ENCODE measurements at places on chromosomes 1 and 21.

DNA sequence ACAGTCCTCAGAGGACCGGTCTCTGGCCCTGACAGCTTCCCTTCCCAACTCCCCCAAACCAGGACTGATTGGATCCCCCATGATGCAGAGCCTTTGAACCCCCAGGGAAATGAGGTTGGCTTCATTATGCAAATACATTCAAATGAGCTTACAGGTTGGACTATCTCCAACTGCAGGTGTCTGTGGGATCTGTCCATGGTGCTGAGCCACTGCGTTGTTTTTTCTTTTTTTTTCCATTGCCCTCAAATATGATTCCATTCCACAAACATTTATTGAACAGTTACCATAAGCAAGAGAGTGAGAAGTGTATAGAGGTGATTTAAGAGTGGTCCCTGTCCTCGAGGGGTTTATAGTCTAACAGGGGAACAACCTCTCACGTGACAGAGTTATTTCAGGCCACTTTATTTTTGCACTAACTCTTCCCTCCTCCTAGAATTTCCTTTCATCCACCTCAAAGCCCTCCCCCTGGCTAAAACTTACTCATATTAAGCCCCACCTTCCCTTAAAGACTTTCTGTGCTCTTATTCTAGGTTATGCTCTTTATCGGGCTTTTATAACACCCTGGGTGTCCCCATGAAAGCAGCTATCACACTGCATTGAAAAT is 21.9 kb downstream of the DLGAP3 start:
- no peak for DNase-seq

DNA sequence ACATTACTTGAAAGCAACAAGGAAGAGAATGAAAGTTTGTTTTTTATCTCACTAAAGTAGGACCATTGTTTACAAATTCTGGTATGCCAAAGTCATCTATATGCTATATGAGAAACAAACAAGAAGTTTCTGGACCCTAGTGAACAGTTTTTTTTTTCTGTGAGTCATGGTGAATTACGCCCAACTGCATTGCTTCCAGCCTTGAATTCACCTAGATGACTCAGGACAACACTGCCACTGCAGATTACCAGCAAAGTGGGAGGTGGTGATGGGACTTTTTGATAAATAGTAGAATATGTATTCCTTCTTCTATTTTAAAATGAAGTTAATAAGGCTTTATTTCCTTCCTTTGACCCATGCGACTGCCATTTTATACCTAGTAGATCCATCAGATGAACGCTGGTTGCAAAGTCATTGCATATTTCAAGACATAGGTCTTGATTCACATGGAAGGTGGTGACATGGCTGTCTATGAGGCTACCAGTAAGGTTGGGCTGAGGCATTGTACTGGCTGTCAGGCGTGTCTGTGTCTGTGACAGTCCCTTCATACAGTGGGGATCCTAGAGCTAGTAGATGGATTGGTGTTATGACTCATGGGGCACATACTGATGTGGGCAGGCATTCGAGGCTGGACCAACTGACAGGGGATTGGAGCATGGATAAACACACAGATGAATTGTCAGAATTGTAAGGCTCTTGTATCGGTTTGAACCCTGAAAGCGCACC is 49.1 kb upstream of the APOBEC4 start:
- no peak for DNase-seq

DNA sequence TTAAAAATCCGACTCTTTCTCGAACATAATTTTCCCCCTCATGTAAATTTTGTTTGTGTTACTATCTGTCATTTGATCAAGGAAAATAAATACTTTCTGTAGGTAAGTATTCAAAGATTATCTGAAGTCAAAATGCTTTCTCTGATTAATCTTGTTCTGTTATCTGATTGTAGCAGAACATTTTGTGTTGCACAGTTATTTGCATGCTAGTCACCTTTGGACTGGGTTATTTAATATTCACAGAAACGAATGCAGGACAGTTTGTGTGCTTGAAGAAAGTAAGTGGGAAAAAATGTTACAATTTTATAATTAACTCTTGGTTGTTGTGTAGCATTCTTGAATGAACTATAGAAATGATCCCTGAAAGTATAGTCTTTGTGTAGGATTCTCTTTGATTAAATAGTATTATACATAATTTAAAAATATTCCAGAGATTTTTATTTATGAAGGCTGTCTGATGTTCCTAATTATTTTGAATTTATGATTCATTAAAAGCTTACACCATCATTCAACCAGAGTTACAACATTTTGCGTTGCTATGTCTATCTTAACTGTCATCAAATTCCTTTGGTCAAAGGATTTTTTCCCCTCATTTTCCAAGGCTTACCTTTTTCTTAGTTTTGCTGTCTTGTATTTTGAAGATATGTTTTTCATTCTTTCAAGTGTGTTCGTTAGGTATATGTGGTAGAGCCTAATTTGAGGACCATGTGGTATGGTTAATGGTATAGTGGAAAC is 176.6 kb downstream of the GIPC2 start:
- DNase-seq = no peak

DNA sequence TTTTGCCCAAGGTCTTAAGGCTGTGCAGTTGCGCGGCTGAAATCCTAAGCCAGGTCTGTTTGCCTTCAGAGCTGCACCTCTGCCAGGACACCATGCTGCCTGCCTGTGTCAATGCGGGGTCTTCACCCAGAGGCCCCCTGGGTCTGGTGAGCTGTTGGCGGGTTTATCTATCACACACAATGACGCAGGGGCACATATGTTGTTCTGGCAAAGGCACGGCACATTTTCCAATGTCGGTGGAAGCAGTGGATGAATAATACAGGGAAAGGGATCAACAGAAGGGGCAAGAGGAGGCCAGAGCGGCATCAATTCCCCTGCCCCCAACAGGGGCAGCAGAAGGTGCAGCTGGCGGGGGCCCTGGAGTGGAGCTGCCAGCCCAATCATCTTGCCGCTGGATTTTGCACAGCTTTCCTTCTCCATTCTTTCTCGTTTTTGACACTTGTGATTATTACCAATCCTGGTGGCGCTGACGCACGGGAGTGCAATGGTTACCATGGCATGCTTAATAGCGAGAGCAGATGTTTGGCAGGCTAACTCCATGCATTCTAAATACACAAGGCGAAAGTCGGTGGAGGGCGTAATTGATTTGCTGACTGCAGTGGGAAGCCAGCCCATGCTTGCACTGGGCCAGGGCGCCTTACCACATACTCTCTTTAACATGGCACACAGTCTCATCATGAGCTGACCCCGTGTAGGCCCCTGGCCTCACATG is 45.8 kb upstream of the CYP2J2 start:
- no peak for DNase-seq

DNA sequence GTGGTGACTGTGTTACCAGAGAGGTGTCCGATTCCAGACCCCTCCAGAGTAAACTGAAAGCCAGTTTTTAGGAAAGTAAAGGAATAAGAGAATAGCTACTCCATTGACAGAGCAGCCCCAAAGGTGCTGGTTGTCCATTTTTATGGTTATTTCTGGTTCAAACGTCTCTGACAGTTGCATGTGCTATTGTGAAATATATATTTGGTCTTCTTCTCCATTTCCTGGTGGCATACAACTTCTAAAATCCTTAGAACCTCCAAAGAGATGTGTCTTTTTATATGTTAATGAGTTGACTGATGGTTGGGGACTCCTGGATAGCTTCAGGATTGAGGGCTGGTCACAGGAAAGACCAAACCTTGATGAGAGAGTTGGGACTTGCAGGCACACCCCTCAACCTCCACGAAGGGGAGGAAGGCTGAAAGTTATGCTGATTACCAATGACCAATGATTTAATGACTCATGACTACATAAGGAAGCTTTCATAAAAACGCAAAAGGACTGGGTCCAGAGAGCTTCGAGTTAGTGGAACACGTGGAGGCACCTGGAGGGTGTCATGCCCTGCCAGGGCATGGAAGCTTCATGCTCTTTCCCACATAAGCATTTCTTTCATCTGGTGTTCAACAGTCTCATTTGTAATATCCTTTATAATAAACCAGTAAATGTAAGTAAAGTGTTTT is 100.7 kb downstream of the SLC16A1 start:
- no peak for DNase-seq

GRCh38 chr1:14613926-14614325 is 15.4 kb downstream of the KAZN start:
- DNase-seq = no peak

DNA sequence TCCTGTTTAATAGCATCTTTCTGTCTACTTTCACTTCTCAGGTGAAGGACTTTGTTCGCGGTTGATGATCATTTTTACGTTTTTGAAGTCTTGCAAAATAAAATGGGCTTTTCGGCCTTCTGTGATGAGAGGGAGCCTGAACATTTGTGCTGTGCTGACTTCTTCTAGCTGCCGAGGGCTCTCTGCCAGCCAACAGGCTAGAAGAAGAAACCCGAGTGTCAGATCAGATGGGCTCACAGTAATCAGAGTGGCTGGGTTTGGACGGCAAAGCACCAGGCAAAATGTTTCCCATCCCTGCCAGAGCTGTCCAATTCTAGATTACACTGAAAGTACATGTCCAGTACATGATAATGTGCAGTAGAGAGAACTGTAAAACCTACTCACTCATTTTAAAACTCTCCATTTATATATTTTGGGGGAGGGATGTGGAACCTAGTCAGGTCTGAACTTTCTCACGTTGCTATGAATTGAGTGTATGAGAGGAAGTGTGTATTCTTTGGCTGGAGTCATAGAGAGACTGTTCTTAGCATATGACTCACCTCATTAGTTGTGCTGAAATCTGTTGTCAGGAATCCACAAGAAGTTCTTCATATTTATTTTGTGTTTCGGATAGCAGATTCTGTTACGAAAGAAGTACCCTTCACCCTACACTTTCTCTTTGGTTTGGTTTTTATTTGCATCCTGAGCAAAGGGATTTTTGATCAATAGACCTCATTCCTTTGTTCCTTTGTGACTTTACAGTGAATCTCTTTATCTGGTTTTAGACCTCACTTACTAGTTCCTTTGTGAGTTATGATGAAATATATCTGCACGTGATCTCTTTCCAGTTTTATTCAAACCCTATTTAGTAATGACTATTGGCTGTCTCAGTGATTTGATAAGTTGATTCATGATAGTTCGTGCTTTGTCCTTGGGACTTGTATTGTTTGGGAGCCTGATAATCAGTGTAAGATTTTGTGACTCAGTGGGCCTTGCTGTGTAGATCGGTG is 4.8 kb downstream of the ATP1A1 start:
- DNase-seq = no peak

- no peak for DNase-seq
Observed at GRCh38 chr21:29164323-29164942, 34.0 kb downstream of the MAP3K7CL start.

DNA sequence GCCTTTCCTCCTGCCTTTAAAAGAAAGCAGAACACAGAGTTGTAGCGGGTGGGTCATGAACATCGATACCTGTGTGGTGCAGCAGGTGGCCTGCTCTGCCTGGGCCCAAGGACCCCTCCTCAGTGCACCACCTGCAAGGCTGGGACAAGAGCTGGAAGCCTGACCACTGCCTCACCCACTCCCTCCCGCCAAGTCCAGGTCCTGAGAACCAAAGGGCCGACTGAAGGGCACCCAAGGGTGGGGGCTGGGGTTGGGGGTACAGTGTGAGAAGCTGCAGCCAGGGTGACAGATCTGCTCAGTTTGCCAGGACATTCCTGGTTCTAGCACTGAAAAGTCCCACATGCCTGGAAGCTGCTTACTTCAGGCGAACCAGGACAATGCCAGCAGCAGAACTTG is 36.1 kb downstream of the NTPCR start:
- DNase-seq = no peak

GRCh38 chr1:246779561-246780175 is 55.5 kb downstream of the SCCPDH start:
- no peak for DNase-seq

- DNase-seq = no peak
Observed at GRCh38 chr1:107352850-107353249, 212.0 kb downstream of the NTNG1 start.
